Peyer's patch (tissue), 4 donors: ENCODE measurements at places on chromosomes 4 and X. TPM values are rescaled to one million over a fixed set of nuclear protein-coding genes. Genes with fewer than 3 reads are reported as not detected.

- no peaks in the 10 kb centered on the region for H3K36me3 ChIP-seq
- no peak for DNase-seq
- no peak overlapping the region for H3K27ac ChIP-seq
Observed at GRCh38 chr4:188396037-188396436, 256.8 kb downstream of the TRIML1 start.

GRCh38 chr4:128517096-128517738 lies 229.6 kb upstream of the PGRMC2 start:
- H3K4me3 ChIP-seq, result no peak overlapping the region
- no peaks in the 10 kb centered on the region for H3K27me3 ChIP-seq
- H3K4me1 ChIP-seq, result no peaks in the 10 kb centered on the region
- no peak for DNase-seq

RNF150 gene
- 3.7 TPM for total RNA-seq

GRCh38 chr4:94345969-94346368 lies 3.3 kb upstream of the HPGDS start:
- H3K27ac ChIP-seq, result no peak overlapping the region
- no peaks in the 10 kb centered on the region for H3K4me1 ChIP-seq
- no peaks in the 10 kb centered on the region for H3K27me3 ChIP-seq
- H3K36me3 ChIP-seq, result no peaks in the 10 kb centered on the region
- DNase-seq, result no peak
- H3K4me3 ChIP-seq, result no peak overlapping the region

GRCh38 chrX:112867570-112867969 lies 26.9 kb upstream of the AMOT start:
- no peak overlapping the region for H3K27ac ChIP-seq
- no peak overlapping the region for H3K4me3 ChIP-seq
- no peaks in the 10 kb centered on the region for H3K4me1 ChIP-seq
- DNase-seq, result no peak
- no peaks in the 10 kb centered on the region for H3K27me3 ChIP-seq
- no peaks in the 10 kb centered on the region for H3K36me3 ChIP-seq

DGKK gene
- total RNA-seq, result not detected

MAPK10 gene
- total RNA-seq, result 9.0 TPM

POF1B gene
- total RNA-seq, result 76.3 TPM

ATP6AP2 gene
- total RNA-seq, result 45.0 TPM

DNA sequence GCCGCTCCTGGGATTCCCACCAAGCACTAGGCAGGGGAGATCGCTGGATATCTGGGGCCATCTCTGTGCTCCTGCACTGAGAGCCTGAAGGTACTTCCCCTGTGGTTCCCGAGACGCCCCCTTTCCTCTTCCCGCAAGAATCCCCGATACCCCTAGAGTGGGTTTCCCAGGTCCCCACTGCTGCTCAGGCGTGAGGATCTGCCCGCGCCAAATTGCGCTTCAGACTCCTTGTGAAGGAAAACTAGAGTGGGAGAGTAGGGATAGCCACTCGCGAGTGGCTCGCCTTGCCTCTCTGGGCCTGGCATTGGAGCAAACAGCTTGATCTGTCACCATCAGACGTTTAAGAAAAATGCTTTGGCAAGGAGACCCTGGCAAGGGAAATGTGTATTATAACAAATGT lies 1.5 kb downstream of the IL1RAPL2 start:
- no peaks in the 10 kb centered on the region for H3K4me1 ChIP-seq
- DNase-seq, result no peak
- H3K4me3 ChIP-seq, result no peak overlapping the region
- no peaks in the 10 kb centered on the region for H3K27me3 ChIP-seq
- H3K27ac ChIP-seq, result no peak overlapping the region

DNA sequence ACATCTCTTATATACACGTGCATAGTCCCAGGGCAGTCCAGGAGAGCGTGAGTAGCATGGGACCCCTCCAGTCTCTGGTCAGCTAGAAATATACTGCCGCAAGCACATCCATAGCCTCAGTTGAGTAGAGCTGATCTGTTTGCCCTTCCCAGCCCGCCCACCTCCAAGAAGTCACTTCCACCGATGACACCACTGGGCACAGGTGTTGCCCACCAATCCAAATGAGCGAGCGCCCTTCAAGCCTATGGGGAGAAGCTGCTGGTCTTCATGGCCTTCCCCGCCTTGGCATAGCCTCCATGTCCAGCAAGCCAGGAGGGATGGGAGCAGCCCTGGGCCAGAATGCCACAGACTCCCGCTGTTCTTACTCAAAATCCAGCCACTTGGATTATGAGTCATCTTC lies 10.2 kb downstream of the DUSP9 start:
- no peak for DNase-seq
- no peaks in the 10 kb centered on the region for H3K27me3 ChIP-seq
- H3K27ac ChIP-seq, result no peak overlapping the region
- H3K4me1 ChIP-seq, result no peaks in the 10 kb centered on the region

HMX1 gene
- total RNA-seq, result not detected

SPANXB1 gene
- not detected for total RNA-seq

KLHL4 gene
- 7.4 TPM for total RNA-seq

G3BP2 gene
- total RNA-seq, result 94.9 TPM

GRCh38 chr4:115433491-115433890 lies 320.1 kb upstream of the NDST4 start:
- H3K27ac ChIP-seq, result no peak overlapping the region
- DNase-seq, result no peak
- no peaks in the 10 kb centered on the region for H3K36me3 ChIP-seq
- H3K4me1 ChIP-seq, result no peaks in the 10 kb centered on the region
- H3K4me3 ChIP-seq, result no peak overlapping the region

GRCh38 chr4:112199041-112199440 lies 32.5 kb upstream of the AP1AR start:
- no peak overlapping the region for H3K27ac ChIP-seq
- H3K36me3 ChIP-seq, result no peaks in the 10 kb centered on the region
- no peaks in the 10 kb centered on the region for H3K4me1 ChIP-seq
- no peak overlapping the region for H3K4me3 ChIP-seq
- no peaks in the 10 kb centered on the region for H3K27me3 ChIP-seq

GRCh38 chrX:40153345-40154249 lies 55.8 kb upstream of the BCOR start:
- no peaks in the 10 kb centered on the region for H3K27me3 ChIP-seq
- peak overlapping the region; percentile 35 for H3K4me3 ChIP-seq
- H3K27ac ChIP-seq, result peak overlapping the region; percentile 79
- DNase-seq, result peak; percentile 77

- DNase-seq, result no peak
- H3K27me3 ChIP-seq, result no peaks in the 10 kb centered on the region
- H3K4me3 ChIP-seq, result no peak overlapping the region
- no peak overlapping the region for H3K27ac ChIP-seq
Observed at GRCh38 chr4:164483711-164484110, 270.2 kb upstream of the SMIM31 start.

ANXA3 gene
- 22.8 TPM for total RNA-seq

DNA sequence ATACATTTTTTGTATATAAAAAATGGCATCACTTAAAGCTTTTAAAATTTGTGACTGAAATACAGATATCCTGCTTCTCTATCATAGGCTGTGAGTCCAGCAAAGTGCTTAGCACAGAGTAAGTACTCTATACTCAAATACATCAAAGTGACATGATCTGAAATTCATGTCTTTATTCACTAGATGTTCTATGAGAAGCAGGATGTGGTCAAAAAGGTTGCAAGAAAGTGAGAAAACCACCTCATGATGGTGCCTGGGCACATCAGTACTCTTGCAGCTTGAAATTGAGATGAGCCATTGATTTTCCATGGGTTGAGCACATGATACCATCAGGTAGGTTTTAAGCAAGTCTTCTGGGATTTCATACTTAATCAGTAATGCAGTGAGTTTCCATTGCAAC lies 20.4 kb upstream of the SFRP2 start:
- H3K27ac ChIP-seq, result no peak overlapping the region
- no peak overlapping the region for H3K4me3 ChIP-seq
- no peak for DNase-seq
- no peaks in the 10 kb centered on the region for H3K27me3 ChIP-seq

H2BW2 gene
- not detected for total RNA-seq

GRCh38 chrX:15500497-15500966 lies at the start of gene BMX:
TSS of gene BMX (plus strand) at chrX:15500807. CDS start at chrX:15508354, 7,547 bp downstream.
- no peak within 1 kb of the TSS for H3K4me3 ChIP-seq
- DNase-seq, result no peak
- H3K27me3 ChIP-seq, result no peaks in the 10 kb centered on the region
- H3K4me1 ChIP-seq, result no peaks in the 10 kb centered on the region

DNA sequence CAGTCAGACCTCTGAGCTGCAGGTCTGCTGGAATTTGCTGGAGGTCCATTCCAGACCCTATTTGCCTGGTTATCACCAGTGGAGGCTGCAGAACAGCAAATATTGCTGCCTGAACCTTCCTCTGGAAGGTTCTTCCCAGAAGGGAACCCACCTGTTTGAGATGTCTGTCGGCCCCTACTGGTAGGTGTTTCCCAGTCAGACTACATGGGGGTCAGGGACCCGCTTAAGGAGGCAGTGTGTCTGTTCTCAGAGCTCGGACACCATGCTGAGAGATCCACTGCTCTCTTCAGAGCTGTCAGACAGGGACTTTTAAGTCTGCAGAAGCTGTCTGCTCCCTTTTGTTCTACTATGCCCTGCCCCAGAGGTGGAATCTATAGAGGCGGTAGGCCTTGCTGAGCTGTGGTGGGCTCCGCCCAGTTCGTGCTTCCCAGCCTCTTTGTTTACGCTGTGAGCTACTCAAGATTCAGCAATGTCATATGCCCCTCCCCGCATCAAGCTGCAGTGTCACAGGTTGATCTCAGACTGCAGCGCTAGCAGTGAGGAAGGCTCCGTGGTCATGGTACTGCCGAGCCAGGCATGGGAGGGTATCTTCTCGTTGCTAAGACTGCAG lies 44.1 kb upstream of the KDR start:
- H3K4me3 ChIP-seq, result no peak overlapping the region
- H3K36me3 ChIP-seq, result no peaks in the 10 kb centered on the region
- no peaks in the 10 kb centered on the region for H3K27me3 ChIP-seq
- H3K4me1 ChIP-seq, result no peaks in the 10 kb centered on the region

GRCh38 chr4:39320381-39321115 lies 45.6 kb downstream of the RFC1 start:
- no peak for DNase-seq
- H3K27ac ChIP-seq, result no peak overlapping the region
- H3K36me3 ChIP-seq, result no peaks in the 10 kb centered on the region
- H3K27me3 ChIP-seq, result no peaks in the 10 kb centered on the region
- no peaks in the 10 kb centered on the region for H3K4me1 ChIP-seq

DNA sequence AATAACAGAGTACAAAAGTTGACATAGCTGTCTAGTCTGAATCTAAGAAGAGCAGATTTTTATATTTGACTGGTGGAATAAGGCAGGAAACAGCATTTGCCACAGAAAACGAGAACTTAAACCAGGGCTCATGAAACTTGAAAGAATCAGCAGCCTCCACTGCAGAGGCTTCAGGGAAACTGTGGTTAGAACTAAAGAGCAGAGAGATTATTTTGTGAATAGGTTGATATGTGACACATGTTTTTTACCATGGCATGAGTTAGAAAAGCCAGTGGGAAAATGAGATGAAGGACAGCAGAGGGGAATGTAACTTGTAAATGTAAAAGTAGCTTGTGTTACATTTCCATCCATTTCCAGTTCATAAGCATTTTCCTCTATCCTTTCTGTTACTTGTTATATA lies 63.7 kb upstream of the CAMK2D start:
- H3K4me1 ChIP-seq, result no peaks in the 10 kb centered on the region
- H3K36me3 ChIP-seq, result no peaks in the 10 kb centered on the region
- H3K27me3 ChIP-seq, result no peaks in the 10 kb centered on the region
- no peak overlapping the region for H3K27ac ChIP-seq

DNA sequence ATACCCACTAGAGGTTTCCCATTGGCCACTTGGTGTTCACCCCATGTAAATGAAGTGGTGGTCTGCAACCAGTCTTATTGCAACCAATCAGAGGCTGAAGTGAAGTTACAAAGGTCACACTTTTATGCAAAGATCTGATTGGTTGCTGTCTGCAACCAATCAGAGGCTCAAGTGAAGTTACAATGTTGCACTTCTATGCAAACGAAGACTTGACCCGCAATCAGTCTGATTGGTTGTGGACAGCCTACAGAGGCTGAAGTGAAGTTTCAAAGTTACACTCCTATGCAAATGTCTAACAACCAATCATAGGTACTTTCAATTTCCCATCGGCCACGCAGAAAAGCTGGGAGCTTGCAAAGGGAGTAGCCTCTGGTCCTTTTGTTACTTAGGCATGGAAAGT lies 22.3 kb upstream of the XPNPEP2 start:
- H3K4me1 ChIP-seq, result no peaks in the 10 kb centered on the region
- DNase-seq, result no peak
- no peaks in the 10 kb centered on the region for H3K27me3 ChIP-seq
- no peaks in the 10 kb centered on the region for H3K36me3 ChIP-seq
- no peak overlapping the region for H3K27ac ChIP-seq

DNA sequence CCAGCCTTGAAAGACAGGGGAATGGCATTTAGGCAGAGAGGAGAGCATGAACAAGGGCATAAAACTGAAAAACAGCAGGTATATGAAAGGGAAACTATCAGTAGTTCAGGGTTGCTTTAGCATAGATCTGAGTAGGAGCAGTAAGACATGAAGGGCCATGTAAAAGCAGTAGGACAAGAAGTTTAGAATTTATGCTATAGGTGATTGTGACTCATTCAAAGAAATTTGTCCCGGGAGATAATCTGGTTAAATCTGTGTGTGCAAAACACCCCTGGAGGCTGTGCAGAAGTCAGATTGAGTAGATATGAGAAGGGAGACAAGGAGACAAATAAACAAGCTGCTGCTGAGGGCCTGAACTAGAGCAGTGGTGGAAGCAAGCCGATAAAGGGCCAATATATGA lies 109.1 kb upstream of the BMP3 start:
- H3K4me3 ChIP-seq, result no peak overlapping the region
- no peak overlapping the region for H3K27ac ChIP-seq
- H3K36me3 ChIP-seq, result no peaks in the 10 kb centered on the region
- H3K4me1 ChIP-seq, result no peaks in the 10 kb centered on the region
- DNase-seq, result no peak

DNA sequence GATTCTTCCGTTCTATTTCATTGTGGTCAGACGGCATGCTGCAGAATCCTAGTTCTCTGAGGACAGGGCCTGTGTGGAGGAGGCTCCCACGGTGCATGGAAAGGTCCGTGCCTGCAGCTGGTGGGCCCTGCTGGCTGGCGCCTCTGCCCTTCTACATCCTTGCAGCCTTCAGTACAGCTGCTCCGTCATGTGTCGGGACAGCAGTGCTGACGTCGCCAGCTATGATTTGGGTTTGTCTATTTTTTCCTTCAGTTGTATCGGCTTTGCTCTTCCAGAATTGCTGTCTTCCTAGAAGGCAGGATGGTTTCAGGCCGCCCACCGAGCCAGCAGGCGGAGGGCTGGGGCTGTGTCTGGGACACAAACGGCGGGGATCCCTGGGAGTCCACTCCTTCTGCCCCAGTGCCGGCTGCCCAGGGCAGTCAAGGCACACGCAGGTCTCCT lies 32.1 kb upstream of the CPLX1 start:
- H3K4me3 ChIP-seq, result no peak overlapping the region
- H3K36me3 ChIP-seq, result no peaks in the 10 kb centered on the region
- H3K4me1 ChIP-seq, result no peaks in the 10 kb centered on the region
- no peak for DNase-seq
- no peaks in the 10 kb centered on the region for H3K27me3 ChIP-seq

DNA sequence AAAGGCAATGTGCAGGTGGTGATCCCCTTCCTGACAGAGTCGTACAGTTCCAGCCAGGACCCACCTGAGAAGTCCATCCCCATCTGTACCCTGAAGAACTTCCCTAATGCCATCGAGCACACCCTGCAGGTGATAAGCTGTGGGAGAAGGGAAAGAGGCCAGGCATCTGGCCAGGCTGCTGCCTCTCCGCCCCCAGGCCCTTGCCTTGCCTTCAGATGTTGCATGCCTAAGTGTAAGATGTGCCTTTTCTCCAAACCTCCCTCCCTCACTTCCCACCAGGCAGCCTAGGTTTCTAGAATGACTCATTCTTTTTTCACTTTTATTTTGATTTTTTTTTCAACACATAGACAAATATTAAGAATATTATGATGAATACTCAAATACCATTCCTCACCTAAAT lies 12.2 kb upstream of the CDK16 start:
- no peak overlapping the region for H3K4me3 ChIP-seq
- no peak for DNase-seq
- no peak overlapping the region for H3K27ac ChIP-seq
- no peaks in the 10 kb centered on the region for H3K36me3 ChIP-seq
